GM06990 (cell line): ENCODE measurements at places on chromosomes 7 and 10.

- DNase-seq: no peak
These were observed 119.5 kb downstream of the SEC23IP start for GRCh38 chr10:120012131-120012400.

- no peak for DNase-seq
These were observed 124.9 kb downstream of the CCSER2 start for GRCh38 chr10:84453303-84453702.

DNA sequence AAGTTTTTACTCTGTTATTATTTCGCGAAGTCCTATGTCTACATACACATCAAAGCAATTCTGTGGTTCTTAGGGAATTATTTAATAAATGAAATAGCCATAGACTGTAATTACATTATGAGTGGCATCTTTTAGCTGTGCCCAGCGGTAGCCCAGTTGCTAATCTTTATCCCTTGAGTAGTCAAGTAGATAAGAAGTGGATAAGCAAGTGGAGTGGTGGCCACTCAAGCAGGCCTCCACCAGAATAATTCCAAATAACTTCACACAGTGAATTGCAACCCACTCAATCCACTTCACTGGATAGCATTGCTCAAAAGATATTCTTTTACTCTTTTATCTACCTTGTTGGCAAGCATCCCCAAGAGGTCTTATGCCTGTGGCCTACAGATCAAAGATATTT, 349.7 kb downstream of the AUTS2 start:
- no peak for DNase-seq

DNA sequence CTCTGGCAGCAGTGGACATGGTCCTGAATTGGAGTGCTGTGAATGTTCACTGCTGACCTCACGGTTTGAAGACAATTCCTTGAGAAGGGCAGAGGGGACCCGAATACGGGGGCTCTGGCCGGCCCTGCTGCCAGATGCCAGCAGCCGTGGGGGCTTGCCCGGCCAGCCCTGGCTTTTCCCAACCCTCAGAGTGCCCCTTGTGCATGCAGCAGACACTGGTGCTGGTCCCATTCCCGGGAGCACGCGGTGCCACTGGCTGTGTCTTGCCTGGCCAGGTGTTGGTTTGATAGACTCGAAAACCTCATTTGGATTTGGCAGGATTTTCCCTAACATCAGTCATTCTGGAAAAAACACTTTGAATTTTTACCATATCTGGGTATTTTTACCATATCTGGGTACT, 49.1 kb downstream of the LHPP start:
- DNase-seq: no peak

DNA sequence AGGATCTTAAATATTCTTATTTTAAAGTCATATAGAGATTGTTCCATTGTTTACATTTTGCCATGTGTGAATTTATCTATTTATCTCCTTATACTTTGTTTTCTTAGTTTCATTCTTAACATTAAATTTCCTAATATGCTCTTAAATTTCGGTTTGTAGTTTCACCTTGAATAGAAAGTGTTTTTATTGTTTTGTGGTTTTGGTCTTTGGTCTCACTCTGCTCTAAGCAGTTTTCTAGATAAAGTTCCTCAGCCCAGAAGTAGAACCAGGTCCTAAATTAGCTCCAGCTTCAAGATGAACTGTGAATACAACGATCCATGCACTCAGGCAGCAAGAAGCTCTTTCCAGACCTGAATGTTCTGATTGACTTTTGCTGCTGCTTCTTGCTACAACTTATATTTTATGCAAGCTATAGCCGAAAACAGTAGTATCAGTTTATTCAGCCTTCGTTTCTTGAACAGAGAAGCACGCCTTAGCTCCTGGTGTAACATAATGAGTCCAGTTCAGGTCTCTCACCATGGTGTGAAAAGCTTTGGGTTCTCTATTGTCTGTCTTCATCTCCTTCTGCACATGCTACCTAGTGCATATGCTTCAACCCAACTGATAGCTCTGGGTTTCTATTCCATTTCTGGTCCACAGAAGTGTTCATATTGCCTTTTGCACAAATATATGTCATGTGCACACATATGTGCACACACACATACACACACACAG, 95.3 kb downstream of the SEM1 start:
- no peak for DNase-seq

- DNase-seq: no peak
These were observed 39.4 kb downstream of the FAM241B start for GRCh38 chr10:69669409-69669808.

DNA sequence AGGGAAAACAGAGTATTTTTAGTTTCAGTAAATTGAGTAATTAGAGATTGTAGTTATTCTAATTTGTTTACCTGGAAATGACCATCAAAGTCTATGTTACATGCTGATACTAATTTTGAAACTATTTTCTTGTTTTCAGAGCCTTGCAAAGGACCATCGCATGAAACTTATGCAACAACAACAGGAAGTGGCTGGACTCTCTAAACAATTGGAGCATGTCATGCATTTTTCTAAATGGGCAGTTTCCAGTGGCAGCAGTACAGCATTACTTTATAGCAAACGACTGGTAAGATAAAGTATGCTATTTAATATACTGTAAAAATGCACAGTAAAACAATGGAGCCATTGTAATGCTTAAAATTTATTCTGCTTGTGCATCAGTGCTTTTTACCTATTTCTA, 78.5 kb downstream of the TRIM24 start:
- DNase-seq: peak; percentile 4

GRCh38 chr7:16594061-16594460, 51.5 kb downstream of the ANKMY2 start:
- DNase-seq: no peak

GRCh38 chr7:108239501-108240225, 109.5 kb upstream of the LAMB4 start:
- no peak for DNase-seq

GRCh38 chr7:143487566-143487965, 9.9 kb downstream of the TAS2R41 start:
- no peak for DNase-seq

GRCh38 chr10:76209135-76209534, 777.7 kb downstream of the LRMDA start:
- DNase-seq: no peak

GRCh38 chr10:35640951-35641675, 983 bp downstream of the FZD8 start:
- DNase-seq: peak; percentile 80
